ENCODE measurements at places on chromosomes 6 and 20. TPM values are rescaled to one million over a fixed set of nuclear protein-coding genes. Genes with fewer than 3 reads are reported as not detected.

- no peak for DNase-seq
Observed at GRCh38 chr6:134421501-134421900, 103.6 kb upstream of the SGK1 start.

DNA sequence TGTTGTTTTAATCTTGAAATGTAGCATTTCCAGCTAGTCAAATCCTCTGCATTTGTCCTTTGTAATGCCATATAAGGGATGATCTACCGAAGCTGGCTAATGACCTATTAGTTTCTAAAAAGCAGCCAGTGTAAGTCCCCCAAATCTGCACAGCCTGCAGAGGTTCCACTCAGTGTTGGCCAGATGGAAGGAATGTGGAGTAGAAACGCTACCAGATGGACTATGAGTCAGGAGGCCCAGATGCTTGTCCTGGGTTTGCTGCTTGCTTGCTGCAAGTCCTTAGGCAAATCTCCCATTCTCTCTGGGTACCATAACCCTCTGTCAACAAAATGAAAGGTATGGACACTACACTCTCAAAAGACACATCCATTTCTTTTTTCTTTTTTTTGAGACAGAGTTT lies 149.8 kb downstream of the BTBD9 start:
- no peak for DNase-seq

DNA sequence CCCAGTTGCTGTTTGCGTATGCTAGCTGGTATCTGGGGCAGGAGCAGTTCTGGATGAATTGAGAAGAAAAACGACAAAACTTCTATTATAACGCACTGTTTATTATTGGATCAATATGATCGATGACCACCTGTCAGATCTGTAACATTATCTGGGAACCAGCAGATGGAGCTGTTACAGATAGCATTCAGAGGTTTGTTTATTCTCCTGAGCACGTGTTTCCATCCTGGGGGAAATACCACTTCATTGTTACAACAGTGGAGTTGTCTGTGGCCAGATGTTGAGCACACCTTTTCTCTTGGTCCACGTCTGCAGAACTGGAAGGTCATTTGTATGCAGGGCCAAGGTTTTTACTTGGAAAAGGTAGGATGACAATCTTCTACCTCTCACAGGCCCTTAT lies 16.0 kb upstream of the NKX2-2 start:
- DNase-seq, result no peak

- DNase-seq, result no peak
Observed at GRCh38 chr6:112232845-112233256, 21.5 kb downstream of the LAMA4 start.

DNA sequence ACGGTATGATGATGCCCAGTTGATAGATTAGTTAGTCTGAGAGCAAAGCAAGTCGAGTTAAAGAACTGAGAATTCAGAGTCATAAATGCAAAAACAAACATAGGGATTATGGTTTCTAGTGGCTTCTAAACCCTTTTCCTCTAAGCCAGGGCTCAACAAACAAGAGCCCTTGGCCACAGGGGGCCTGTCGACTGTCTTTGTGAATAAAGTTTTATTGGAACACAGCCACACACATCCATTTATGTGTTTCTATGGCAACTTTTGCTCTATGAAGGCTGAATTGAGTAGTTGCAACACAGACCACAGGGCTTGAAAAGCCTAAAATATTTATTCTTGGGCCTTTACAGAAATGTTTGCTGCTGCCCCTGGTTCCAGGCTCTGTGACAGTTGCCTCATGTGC lies 76.2 kb downstream of the SLC24A3 start:
- DNase-seq, result no peak

GRCh38 chr6:161085246-161085645 lies 93.7 kb downstream of the MAP3K4 start:
- no peak for DNase-seq

- no peak for DNase-seq
Observed at GRCh38 chr6:115358616-115359015, 702.1 kb downstream of the FRK start.

DNA sequence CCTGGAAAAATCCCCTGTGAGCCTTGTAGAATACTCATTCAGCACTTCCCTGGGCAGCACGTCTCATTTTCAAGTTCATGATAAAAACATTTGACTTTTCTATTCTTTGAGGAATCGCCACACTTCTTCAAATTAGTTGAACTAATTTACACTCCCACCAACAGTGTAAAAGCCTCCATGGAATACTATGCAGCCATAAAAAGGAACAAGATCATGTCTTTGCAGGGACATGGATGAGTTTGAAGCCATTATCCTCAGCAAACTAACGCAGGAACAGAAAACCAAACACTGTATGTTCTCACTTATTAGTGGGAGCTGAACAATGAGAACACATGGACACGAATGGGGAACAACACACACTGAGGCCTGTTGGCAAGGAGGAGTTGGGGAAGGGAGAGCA lies 102.0 kb upstream of the HEY2 start:
- no peak for DNase-seq

GRCh38 chr20:50776122-50776817 lies 18.6 kb upstream of the BCAS4 start:
- no peak for DNase-seq

DNA sequence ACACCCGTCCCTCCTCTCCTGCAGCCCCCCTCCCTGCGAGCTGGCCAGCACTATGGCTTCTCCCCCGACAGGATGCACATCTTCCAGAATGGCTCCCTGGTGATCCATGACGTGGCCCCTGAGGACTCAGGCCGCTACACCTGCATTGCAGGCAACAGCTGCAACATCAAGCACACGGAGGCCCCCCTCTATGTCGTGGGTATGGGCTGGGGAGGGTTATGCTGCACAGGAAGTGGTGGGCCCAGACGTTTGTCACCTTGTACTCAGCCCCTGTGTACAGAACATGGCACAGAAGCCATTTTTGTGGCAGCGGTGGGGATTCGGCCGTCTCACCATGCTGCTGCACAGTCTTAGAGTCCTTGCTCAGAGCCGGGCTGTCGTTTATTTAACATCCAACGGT lies 29.0 kb upstream of the SRF start:
- peak; percentile 71 for DNase-seq

GRCh38 chr20:35226126-35226883 lies at the start of gene MMP24:
Gene MMP24, plus strand, starts transcription at chr20:35226690. Its CDS starts 49 bp downstream, at chr20:35226739.
- DNase-seq, result no peak

GRCh38 chr20:23023621-23024177 lies 11.4 kb upstream of the SSTR4 start:
- no peak for DNase-seq

DNA sequence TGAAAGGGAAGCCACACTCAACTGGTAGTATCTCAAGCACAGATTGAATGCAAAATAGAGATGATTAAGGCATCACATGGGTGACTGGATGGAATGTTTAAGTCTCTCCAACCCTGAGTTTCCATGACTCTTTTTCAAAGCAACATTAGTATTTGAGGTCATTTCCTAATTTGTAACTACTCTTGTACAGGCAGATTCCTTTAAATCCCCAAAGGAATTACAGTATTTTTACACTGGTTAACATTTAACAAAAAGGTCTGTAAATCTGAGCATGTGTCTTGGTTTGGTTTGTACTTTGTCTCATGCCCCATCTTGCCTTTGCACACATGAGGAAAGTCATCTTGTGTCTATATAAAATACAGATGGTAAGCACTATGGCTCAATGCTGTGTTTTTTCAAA lies 15.1 kb downstream of the RMND1 start:
- no peak for DNase-seq

- no peak for DNase-seq
Observed at GRCh38 chr6:36838896-36839748, at the start of gene CPNE5. Gene CPNE5, minus strand, starts transcription at chr6:36839444. Its CDS starts 67 bp downstream, at chr6:36839377.

DNA sequence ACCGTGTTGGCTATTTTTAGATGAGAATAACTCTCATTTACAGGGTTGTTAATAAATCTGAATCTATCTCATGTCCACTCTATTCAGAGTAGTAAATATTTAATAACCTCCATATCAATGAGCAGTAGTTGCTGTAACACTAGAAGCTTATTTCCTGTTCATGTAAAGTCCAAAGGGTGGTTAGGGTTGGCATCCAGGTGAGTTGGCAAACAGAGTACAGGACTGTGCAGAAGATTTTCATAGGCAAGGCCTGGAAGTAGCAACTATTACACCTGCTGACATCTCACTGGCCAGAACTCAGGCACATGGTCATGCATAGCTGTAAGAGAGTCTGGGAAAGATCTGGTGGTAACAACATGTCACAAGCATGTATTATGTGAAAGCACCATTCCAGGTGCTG lies 147.5 kb downstream of the PHF3 start:
- DNase-seq, result no peak

DNA sequence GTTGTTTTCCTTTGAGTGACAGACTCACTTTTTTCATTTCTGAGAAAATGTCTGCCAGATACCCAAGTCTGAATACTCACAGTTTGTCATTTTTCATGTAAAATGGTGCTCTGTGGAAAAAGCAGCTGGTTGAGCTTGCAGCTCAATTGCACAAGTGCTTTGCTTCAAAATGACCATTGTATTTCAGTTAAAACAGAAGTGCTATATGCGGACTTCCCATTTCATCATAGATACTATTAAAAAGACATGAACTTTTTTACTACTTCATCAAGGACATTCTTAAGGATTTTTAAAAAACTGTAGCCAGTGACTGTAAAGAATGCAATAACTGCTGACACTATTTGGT lies 61.5 kb downstream of the KCNS1 start:
- DNase-seq, result no peak

GRCh38 chr20:62063981-62064769 lies 1.5 kb downstream of the TAF4 start:
- no peak for DNase-seq

- no peak for DNase-seq
Observed at GRCh38 chr6:9623228-9623832, 791.5 kb downstream of the TFAP2A start.

GRCh38 chr20:3436864-3437574 lies 29.6 kb upstream of the DNAAF9 start:
- no peak for DNase-seq

- no peak for DNase-seq
Observed at GRCh38 chr6:25833136-25833535, 1.3 kb upstream of the SLC17A1 start.

GRCh38 chr20:18533491-18533890 lies 25.8 kb downstream of the SEC23B start:
- DNase-seq, result no peak

- no peak for DNase-seq
Observed at GRCh38 chr20:41165001-41165882, 27.9 kb downstream of the PLCG1 start.

DNA sequence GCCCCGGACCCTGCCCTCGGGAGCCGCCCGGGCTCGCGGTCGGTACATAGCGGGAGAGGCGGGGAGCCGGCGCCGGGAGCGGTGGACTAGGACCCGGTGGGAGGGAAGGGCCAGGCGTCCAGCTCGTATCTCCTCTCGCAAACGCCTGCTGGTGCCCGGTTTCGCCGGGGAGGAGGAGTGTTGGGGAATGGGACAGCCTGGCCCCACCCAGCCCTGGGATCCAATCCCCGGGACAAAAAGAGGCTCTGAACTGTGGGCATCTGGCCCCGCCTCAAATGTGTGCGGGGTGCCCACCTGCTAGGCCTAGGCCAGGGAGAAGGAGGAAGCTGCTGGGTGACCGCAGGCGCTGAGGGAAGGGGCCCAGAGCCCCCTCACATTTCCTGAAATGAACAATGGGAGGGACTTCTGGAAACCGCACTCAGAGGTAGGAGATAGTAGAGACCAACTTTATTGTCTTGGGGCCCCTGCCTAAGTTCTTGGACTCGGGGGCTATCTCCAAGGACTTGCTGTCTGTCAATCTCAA lies at the start of gene KCNK17:
Gene KCNK17, minus strand, starts transcription at position 147 of the 523 bp plus-strand sequence. Its CDS starts 99 bp downstream, at position 48.
- DNase-seq, result no peak

DNA sequence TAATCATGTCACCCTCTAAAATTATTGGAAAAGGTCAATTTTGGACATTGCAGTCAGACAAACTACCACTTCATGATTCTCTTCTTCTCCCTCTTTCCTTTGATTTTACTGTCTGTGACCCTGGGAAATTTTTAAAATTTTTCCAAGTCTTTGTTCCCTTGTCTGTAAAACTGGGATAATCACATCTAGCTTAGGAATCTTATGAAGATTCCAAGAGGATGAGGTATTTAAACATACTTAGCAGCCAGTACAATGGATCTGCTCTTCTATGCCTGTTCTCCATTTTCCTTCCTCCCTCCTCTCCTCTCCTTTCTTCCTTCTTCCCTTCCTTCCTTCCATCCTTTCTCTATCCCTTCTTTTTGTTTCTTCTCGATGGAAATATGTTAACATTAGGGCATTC lies 651.6 kb upstream of the MARCKS start:
- DNase-seq, result no peak

DNA sequence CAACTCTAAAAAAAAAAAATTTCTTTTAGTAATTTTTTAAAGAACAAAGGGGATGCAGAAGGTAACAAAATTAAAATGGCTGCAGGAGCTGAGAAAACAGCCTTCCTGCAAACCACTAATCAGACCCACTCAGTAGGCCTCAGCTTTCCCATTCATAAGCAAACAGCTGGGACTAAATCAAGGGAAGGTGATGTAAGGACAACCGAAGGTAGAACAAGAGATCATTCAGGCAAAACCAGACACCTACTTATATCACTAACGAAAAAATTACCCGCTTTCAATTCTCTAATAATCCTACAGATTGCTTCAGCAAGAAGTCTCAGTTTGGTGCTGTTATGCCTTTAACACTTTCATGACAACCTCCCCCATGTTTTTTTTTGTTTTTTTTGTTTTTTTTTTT lies 124.0 kb downstream of the ZMYND8 start:
- DNase-seq, result no peak

- no peak for DNase-seq
Observed at GRCh38 chr6:120614723-120615122, 719.6 kb downstream of the TBC1D32 start.

The TUBB2B gene
- not detected for total RNA-seq

The BMP2 gene
- not detected for total RNA-seq

The KIAA0408 gene
- 2.6 TPM for total RNA-seq

The HTR1E gene
- total RNA-seq, result not detected

The GPLD1 gene
- total RNA-seq, result 0.34 TPM

The HLA-DQA1 gene
- total RNA-seq, result 2.7 TPM

The SNHG17 gene
- 69.6 TPM for total RNA-seq

The LAMA2 gene
- total RNA-seq, result not detected

The SRMS gene
- total RNA-seq, result not detected

The CTNNBL1 gene
- total RNA-seq, result 75.9 TPM

The CENPW gene
- 75.4 TPM for total RNA-seq

The FERMT1 gene
- not detected for total RNA-seq

The ARMC12 gene
- total RNA-seq, result 0.37 TPM

The FAM184A gene
- 2.7 TPM for total RNA-seq

The SLC17A9 gene
- 69.7 TPM for total RNA-seq

The COX4I2 gene
- not detected for total RNA-seq

The SYNDIG1 gene
- not detected for total RNA-seq

The SLC22A2 gene
- total RNA-seq, result not detected

All from activated CD8-positive, alpha-beta T cell treated with anti-CD3 and anti-CD28 coated beads, Interleukin-2, amount 10 ng/mL, durations not matched to agents 7 days and 5 days (primary cell).